ENCODE measurements at places on chromosomes 5 and 9.
A peak's percentile ranks its signal among the peaks of the same experiment; 100 is the strongest.

DNA sequence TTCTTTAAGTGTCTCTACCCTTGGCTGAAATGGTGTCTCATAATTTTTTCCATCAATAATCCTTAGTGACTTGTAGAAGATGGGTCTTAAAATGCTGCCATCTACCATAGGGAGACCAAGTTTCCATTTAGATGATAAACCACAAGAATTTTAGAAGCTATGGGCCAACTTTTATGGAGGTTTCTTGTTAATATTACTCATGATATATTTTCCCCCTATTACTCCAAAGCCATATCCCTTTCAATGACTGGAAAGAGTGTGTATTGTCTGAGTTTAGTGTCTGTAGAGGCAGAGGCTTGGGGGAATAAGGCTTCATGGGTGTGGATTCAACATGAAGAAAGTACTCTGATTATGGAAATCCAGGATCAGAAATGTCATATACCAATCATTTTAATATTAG is 507.3 kb upstream of the TNC start:
- no peak for DNase-seq

GRCh38 chr5:107466233-107466769 is 204.4 kb downstream of the EFNA5 start:
- DNase-seq: no peak

DNA sequence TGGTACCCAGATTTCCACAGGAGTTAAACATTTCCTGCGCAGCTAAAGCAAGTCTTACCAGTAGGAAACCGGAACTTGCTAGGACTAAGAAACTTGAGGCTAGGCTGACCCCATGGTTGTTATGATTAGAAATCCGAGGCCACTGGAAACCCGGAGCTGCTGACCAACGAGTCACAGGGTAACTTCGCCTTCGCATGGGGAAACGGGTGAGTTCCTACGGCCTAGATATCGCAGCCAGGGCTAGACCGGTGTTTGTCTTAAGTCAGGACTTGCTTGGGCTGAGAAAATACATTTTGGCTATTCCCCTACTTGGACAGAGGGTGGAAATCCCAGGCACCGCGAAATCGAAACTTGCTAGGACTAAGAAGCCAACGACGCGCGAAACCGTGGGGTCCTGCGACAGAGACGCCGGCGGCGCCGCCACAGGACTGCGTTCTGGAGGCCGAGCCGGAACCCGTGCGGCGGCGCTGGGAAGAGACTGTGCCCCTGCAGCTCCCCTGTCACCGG is 1.6 kb upstream of the ANXA2R start:
- DNase-seq: no peak

DNA sequence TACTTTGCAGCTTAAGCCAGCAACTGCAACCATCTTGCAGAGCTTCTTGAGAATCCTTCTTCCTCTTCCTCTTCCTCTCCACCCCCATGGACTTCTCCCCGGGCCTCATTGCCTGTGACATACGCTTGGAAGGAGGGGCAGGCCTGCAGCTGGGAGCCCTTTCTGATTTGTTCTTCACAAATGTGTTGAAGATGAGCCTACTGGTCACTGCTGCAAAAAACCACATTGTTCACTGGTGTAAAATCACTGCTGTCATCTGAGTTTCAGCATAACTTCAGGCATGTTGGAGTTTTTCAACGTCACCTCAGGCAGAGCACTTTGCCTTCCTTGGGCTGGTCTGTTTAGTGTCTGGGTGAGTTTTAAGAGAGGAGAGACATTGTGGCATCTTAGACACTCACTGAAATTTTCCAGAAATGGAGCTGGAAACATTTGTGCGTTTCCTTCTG is 7.9 kb downstream of the TJP2 start:
- no peak for DNase-seq

DNA sequence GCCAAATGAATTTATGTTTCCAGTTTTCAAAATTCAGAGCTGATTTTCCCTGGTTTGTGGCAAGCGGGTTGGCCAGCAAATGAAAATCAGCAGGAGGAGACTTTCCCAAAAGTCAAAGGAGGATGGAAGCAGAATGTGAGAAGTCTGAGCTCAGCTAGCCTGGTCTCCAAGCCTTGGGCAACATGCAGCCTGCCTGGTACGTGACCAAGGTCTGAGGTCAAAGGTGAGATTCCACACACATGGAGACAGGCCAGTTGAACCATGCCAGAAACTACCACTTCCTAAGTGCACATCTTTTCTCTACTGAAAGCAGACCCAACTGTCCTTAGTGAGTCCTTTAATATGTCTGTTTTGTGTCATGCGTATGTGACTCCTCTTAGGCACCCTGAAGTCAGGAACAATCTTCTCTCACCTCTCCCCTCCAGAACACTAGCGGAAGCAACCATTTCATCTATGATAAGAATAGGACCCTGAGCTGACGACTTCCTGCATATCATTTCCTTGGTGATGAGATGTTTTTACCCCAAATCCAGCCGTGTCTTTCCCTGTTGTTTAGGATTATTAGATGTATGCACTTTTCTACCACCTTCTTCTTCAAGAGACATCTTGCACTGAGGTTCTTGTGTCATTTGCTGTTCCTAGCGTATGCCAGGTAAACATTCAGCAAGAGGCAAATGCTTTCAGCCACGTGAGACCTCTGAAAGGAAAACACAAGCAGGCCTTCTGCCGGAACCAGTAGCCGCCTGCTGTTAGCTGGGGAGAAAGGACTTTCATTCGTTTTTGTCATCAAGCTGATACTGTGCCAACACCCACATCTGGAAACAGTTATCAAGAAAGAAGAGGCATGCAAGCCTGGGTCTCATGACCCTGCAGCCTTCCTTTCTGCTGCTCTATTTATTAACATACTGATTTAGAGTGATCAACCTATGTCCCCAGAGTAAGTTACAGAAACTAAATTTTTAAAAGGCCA is 9.7 kb upstream of the TGFBI start:
- DNase-seq: no peak

- DNase-seq: no peak
Measured at GRCh38 chr5:115335301-115335700, 38.8 kb upstream of the CCDC112 start.

DNA sequence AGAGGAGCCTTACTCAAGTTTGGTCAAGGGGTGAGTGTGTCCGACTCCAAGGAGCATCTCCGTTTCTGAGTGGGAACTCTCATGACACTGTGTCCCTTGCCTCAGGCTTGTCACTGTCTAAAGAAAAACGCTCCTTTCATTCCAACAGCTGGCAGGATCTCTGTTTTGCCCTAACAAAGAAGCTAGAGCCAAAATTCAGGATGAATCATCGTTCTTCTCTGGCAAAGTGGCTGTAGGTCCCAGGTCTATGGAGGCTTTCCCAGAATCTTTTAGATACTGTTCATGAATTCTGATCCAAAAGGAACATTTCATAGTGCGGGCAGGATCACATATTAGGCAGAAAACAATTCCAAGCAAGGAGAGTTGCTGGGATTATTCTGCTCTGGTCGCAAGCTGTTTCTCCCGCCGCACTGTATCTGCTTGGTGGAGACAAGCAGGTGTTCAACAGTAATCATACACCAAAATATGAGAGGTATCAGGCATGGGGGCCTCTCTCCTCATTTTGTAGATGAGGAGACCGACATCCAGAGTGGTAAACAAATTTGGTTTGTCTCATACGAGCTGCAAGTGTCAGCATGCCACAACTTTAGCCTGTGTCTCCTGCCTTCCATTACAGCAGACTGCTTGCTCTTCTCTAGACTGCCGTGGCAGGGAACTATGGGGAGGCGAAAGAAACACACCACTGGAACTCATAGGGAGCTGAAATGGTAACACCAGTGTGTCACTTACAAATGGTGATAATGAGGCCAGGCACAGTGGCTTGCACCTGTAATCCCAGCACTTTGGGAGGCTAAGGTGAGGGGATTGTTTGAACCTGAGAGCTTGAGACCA is 72.6 kb downstream of the ENTREP1 start:
- no peak for DNase-seq

DNA sequence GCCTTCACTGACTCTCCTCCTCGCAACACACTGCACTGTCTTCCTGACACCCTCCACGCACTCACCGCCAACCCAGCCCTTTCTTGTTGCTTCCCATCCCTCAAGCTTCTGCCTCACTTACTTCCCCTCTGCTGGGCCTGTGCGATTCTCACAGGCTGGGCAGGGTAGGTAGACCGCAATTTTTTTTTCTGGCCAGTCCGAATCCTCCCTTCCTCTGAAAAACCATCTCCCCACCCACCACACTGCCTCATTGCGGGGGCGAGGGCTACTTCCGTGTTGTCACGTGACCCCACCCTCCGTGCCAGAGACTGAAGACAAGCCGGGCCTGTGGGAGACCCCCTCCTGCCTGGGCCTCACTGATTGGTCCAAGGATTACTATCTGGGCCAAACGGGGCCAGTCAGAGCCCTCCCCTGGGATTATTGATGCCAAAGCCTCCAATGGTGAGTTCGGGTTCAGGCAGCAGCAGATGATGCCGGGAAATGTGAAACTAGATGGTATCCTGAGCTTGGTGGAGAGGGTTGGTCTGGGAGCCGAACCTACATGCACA is 73.1 kb downstream of the STK10 start:
- peak; percentile 49 for DNase-seq

Data from stimulated activated CD8-positive, alpha-beta memory T cell treated with anti-CD3 and anti-CD28 coated beads, Interleukin-7, amount 100 ng/mL, for 1 hour (primary cell).